Activated CD8-positive, alpha-beta memory T cell treated with anti-CD3 and anti-CD28 coated beads, Interleukin-2, amount 10 ng/mL, durations not matched to agents 7 days and 5 days (primary cell): ENCODE measurements at places on chromosomes 2 and 18. TPM values are rescaled to one million over a fixed set of nuclear protein-coding genes. Genes with fewer than 3 reads are reported as not detected.
A peak's percentile ranks its signal among the peaks of the same experiment; 100 is the strongest.

GRCh38 chr2:231276987-231277386, 78.6 kb downstream of the ARMC9 start:
- peaks cover 18% of the 10 kb centered on the region for H3K4me1 ChIP-seq
- peak; percentile 46 for DNase-seq
- no peaks in the 10 kb centered on the region for H3K36me3 ChIP-seq
- no peak overlapping the region for H3K27ac ChIP-seq
- H3K4me3 ChIP-seq: no peak overlapping the region

GRCh38 chr2:48749291-48750127, 6.0 kb downstream of the LHCGR start:
- no peak for DNase-seq
- H3K27me3 ChIP-seq: peaks cover 7% of the 10 kb centered on the region
- no peak overlapping the region for H3K4me3 ChIP-seq

GRCh38 chr2:54986264-54986663, 64.0 kb downstream of the RTN4 start:
- H3K4me1 ChIP-seq: peaks cover 5% of the 10 kb centered on the region
- H3K27me3 ChIP-seq: no peaks in the 10 kb centered on the region
- H3K27ac ChIP-seq: no peak overlapping the region

DNA sequence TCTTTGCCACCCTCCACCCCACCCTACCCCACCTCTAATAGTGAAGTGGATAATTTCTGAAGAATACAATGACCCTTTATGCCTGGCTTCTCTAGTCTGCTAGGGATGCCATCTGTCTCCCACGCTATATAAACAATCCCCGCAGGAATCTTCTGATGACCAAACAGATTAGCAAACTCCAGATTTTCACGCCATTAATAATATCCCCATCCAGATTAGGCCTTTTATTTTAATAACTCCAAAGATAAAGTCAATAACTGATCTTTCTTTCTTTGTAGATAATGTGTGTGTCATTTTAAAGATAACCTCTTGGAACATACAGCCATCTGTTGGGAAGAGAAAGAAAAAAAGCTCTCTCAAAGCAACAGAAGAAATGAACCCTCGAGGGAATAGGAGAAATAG, 47.9 kb upstream of the CCDC150 start:
- H3K4me3 ChIP-seq: no peak overlapping the region
- H3K36me3 ChIP-seq: no peaks in the 10 kb centered on the region
- no peak for DNase-seq
- no peak overlapping the region for H3K27ac ChIP-seq
- H3K4me1 ChIP-seq: peaks cover 11% of the 10 kb centered on the region
- H3K27me3 ChIP-seq: peaks cover 77% of the 10 kb centered on the region

- no peaks in the 10 kb centered on the region for H3K27me3 ChIP-seq
- peaks cover 3% of the 10 kb centered on the region for H3K4me1 ChIP-seq
- no peak overlapping the region for H3K27ac ChIP-seq
- no peaks in the 10 kb centered on the region for H3K36me3 ChIP-seq
- no peak for DNase-seq
Measured at GRCh38 chr2:223076573-223076972, 24.6 kb downstream of the KCNE4 start.

DNA sequence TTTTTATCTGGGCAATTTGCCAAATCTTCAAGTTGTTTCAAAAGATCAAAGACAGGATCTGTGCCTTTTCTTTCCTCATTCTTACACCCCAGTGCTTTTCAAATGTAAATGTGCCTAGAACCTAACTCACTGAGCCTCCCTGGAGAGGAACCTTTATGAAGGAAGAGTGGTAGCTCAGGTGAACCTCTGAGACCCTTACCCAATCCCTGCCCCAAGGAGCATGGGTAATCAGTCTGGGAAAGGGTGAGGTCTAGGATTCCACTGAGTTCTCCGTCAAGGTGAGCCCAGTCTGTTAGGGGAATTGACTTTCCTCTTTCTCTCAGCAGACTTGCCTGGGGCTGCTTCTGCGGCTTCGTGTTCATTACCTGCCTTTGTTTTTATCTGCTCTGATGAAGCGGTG, 88.1 kb upstream of the MAP4K4 start:
- DNase-seq: no peak
- no peak overlapping the region for H3K27ac ChIP-seq
- H3K4me3 ChIP-seq: no peak overlapping the region
- peaks cover 12% of the 10 kb centered on the region for H3K27me3 ChIP-seq
- no peaks in the 10 kb centered on the region for H3K36me3 ChIP-seq

- no peaks in the 10 kb centered on the region for H3K27me3 ChIP-seq
- H3K4me3 ChIP-seq: no peak overlapping the region
- H3K36me3 ChIP-seq: peaks cover 11% of the 10 kb centered on the region
- no peak for DNase-seq
- H3K4me1 ChIP-seq: peaks cover 21% of the 10 kb centered on the region
Measured at GRCh38 chr18:51108330-51108729, 78.3 kb downstream of the SMAD4 start.

GRCh38 chr2:180927030-180927686, 53.2 kb upstream of the UBE2E3 start:
- no peak for DNase-seq
- no peak overlapping the region for H3K4me3 ChIP-seq
- no peaks in the 10 kb centered on the region for H3K36me3 ChIP-seq
- H3K27ac ChIP-seq: no peak overlapping the region
- H3K4me1 ChIP-seq: no peaks in the 10 kb centered on the region
- H3K27me3 ChIP-seq: peaks cover 19% of the 10 kb centered on the region

DNA sequence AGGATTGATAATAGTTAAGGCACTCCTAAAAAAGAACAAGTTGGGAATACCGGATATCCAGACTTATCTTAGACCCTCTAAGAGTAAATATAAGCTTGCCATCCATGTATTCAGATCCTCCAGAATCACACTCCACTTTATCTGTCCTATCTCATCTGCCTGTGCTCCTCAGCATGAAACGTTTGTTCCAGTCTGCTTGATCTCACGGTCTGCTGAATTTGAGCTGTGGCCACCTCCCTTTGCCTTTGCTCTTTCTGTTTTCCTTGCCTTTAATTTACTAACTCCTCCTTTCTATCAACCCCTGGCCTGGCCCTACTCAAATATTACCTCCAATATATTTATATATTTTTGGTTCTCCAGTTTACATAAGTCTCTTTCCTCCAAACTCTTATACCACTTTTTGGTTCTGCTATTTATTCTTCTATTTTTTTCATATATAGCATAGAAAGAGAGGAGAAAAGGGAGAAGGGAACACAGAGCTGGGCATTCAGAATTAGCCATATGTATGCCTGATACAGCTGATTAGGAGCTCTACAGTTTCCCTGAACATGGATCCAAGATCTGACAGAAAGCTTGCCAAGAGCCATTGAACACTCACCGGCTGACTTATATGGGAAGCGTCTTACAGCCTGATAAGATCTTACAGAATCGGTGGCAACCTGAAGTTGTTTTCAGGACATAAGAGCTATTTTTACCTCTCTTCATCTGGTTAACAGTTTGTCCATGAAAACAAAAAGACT, 21.8 kb upstream of the DNAJC27 start:
- no peaks in the 10 kb centered on the region for H3K36me3 ChIP-seq
- no peak overlapping the region for H3K27ac ChIP-seq
- H3K4me1 ChIP-seq: no peaks in the 10 kb centered on the region
- no peak for DNase-seq
- H3K4me3 ChIP-seq: no peak overlapping the region
- peaks cover 19% of the 10 kb centered on the region for H3K27me3 ChIP-seq

DNA sequence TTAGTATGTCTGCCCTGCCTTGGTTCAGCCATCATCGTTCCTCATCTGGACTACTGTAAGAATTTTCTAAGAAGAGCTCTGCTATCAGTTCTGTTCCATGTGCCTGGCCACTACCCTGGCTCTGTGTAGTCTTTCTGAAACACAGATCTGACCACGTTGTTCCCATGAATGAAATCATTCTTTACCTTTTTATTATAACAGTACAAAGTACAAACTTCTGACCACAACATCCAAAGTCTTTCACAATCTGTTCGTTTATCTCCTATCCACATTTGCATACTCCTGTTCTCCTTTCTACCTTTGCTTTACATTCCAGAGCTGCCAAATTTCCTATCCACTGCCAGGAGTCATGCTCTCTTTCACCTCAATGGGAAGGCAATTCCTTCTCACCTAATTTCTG, 284.6 kb upstream of the LRP1B start:
- no peaks in the 10 kb centered on the region for H3K27me3 ChIP-seq
- H3K36me3 ChIP-seq: no peaks in the 10 kb centered on the region
- H3K4me3 ChIP-seq: no peak overlapping the region
- no peaks in the 10 kb centered on the region for H3K4me1 ChIP-seq
- DNase-seq: no peak

- no peak for DNase-seq
- H3K36me3 ChIP-seq: no peaks in the 10 kb centered on the region
- peaks cover 8% of the 10 kb centered on the region for H3K4me1 ChIP-seq
- H3K27ac ChIP-seq: no peak overlapping the region
- no peak overlapping the region for H3K4me3 ChIP-seq
Measured at GRCh38 chr2:144597388-144597787, 77.5 kb upstream of the ZEB2 start.

DNA sequence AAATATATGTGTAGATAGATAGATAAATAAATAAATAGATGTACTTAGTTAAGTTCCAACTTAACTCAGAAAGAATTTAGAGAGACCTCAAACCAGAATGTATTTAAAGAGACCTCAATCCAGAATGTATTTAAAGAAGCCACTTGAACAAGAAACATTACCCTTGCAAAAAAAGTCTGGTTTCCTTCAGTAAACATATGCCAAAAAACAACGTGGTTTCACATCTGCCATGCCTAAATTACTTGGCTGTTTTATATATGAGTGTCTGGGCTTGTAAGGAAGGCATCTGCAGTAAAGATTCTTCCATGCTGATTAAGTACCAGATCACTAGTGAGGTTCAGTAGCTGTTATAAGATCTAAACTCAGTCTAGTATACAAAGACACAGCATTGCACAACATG, 29.1 kb upstream of the RPE start:
- H3K27me3 ChIP-seq: peaks cover 9% of the 10 kb centered on the region
- no peak overlapping the region for H3K4me3 ChIP-seq
- H3K4me1 ChIP-seq: no peaks in the 10 kb centered on the region
- H3K36me3 ChIP-seq: no peaks in the 10 kb centered on the region

GRCh38 chr2:201228271-201228911, 31.9 kb upstream of the CASP8 start:
- H3K27me3 ChIP-seq: no peaks in the 10 kb centered on the region
- no peaks in the 10 kb centered on the region for H3K36me3 ChIP-seq
- peaks cover 46% of the 10 kb centered on the region for H3K4me1 ChIP-seq
- peak overlapping the region; percentile 20 for H3K27ac ChIP-seq
- DNase-seq: no peak

DNA sequence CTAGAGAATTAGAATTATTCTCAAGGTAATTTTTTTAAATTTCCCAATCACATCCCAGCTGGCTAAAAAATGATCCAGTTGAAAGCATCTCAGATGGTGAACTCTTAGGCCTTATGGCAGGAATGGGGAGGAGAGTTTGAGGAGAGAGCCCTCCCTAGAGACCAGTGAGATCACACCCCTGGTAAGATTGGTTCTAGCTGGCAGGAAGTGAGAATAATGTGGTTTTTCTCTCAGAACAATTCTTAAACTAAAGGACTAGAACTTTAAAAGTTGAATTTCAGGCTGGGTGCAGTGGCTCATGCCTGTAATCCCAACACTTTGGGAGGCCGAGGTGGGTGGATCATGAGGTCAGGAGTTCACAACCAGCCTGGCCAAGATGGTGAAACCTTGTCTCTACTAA, 120.2 kb downstream of the MYO3B start:
- no peak overlapping the region for H3K27ac ChIP-seq
- H3K27me3 ChIP-seq: peaks cover 19% of the 10 kb centered on the region
- H3K4me3 ChIP-seq: no peak overlapping the region

- H3K4me3 ChIP-seq: no peak overlapping the region
- peaks cover 14% of the 10 kb centered on the region for H3K4me1 ChIP-seq
- peaks cover 16% of the 10 kb centered on the region for H3K27me3 ChIP-seq
- H3K36me3 ChIP-seq: no peaks in the 10 kb centered on the region
- DNase-seq: peak; percentile 69
Measured at GRCh38 chr18:78939105-78939504, 40.5 kb upstream of the SALL3 start.

- H3K27ac ChIP-seq: peak overlapping the region; percentile 84
- peaks cover 63% of the 10 kb centered on the region for H3K4me1 ChIP-seq
- peak; percentile 39 for DNase-seq
- peaks cover 2% of the 10 kb centered on the region for H3K36me3 ChIP-seq
- H3K27me3 ChIP-seq: peaks cover 3% of the 10 kb centered on the region
- no peak overlapping the region for H3K4me3 ChIP-seq
Measured at GRCh38 chr2:112705575-112705974, 15.2 kb upstream of the NT5DC4 start.

- H3K27ac ChIP-seq: no peak overlapping the region
- DNase-seq: no peak
- H3K4me1 ChIP-seq: no peaks in the 10 kb centered on the region
Measured at GRCh38 chr2:224366267-224366844, 35.6 kb downstream of the FAM124B start.

GRCh38 chr2:3073704-3074103, 303.9 kb downstream of the EIPR1 start:
- no peak overlapping the region for H3K4me3 ChIP-seq
- no peak for DNase-seq
- no peak overlapping the region for H3K27ac ChIP-seq
- no peaks in the 10 kb centered on the region for H3K27me3 ChIP-seq
- no peaks in the 10 kb centered on the region for H3K36me3 ChIP-seq

- no peak overlapping the region for H3K4me3 ChIP-seq
- peaks cover 65% of the 10 kb centered on the region for H3K4me1 ChIP-seq
- peaks cover 89% of the 10 kb centered on the region for H3K36me3 ChIP-seq
- DNase-seq: no peak
Measured at GRCh38 chr2:7738596-7738995, 821.4 kb downstream of the RNF144A start.

GRCh38 chr2:7612969-7613368, 695.8 kb downstream of the RNF144A start:
- H3K27me3 ChIP-seq: no peaks in the 10 kb centered on the region
- no peak overlapping the region for H3K4me3 ChIP-seq

DNA sequence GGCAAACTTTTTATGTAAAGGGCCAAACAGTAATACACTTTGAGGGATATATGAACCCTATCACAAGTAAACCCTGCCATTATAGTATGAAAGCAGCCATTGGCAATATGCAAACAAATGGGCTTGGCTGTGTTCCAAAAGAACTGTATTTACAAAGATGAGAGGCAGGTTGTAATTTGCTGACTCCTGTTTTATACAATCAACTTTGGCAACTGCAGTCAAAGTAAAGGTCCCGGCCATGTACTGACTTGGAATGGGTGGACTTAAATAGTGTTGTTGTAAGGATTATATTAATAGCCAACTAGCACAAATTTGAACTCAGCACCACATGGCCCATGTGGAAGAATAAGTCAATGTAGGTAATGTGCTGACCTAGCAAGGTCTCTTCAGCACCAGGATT, 223.4 kb downstream of the WDPCP start:
- no peak overlapping the region for H3K27ac ChIP-seq
- H3K36me3 ChIP-seq: no peaks in the 10 kb centered on the region
- H3K27me3 ChIP-seq: no peaks in the 10 kb centered on the region
- DNase-seq: no peak
- peaks cover 6% of the 10 kb centered on the region for H3K4me1 ChIP-seq

The RAB6C gene
- not detected for total RNA-seq

The SIGLEC15 gene
- total RNA-seq: not detected

The CCDC138 gene
- 10.0 TPM for total RNA-seq

The GKN1 gene
- total RNA-seq: not detected

The RAX gene
- not detected for total RNA-seq

The SRD5A2 gene
- not detected for total RNA-seq

The POTEC gene
- not detected for total RNA-seq

The NCKAP5 gene
- not detected for total RNA-seq

The RAB31 gene
- not detected for total RNA-seq

The ATG16L1 gene
- total RNA-seq: 62.8 TPM

The CHRND gene
- total RNA-seq: not detected

The ASIC4 gene
- total RNA-seq: not detected

The KIAA2012 gene
- total RNA-seq: 0.05 TPM

The ACOXL gene
- 0.96 TPM for total RNA-seq
